ENCODE measurements at places on chromosomes 6 and 20.
A peak's percentile ranks its signal among the peaks of the same experiment; 100 is the strongest.

DNA sequence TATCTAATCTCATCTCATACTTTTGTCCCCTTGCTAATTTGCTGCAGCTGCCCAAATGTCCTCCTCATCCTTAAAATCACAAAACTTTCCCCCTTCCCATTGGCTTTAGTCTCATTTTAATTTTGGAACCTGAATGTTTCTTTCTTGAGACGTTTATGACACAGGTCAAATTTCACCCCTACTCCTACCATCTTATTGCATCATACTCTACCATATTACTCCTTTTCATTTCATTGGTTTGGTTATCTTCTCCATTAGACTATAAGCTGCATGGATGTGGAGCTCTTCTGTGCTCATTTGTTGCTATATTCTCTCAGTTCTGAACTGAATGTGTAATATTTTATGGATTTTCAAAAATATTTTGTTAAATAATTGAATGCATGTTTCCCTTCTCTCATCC lies 688.6 kb downstream of the CBLN4 start:
- DNase-seq, result no peak

GRCh38 chr20:53579581-53580375 lies 13.9 kb downstream of the ZNF217 start:
- peak; percentile 50 for DNase-seq

DNA sequence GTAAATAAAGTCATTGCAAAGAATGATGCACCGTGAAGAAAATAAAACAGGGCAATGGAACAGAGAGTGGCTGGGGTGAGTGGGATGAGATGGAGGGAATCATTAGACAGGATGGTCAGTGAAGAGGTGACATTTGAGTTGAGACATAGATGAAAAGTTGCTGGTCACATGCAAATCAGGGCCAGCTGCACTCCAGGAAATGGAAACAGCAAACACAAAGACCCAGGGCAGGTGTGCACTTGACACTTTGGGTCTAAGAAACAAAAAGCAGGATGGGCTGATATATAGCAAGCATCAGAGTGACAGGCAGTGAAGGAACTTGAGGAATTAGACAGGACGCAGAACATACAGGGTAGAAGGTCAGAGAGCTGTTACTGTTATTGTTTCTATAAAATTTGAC lies 171.5 kb upstream of the RIPOR2 start:
- no peak for DNase-seq

DNA sequence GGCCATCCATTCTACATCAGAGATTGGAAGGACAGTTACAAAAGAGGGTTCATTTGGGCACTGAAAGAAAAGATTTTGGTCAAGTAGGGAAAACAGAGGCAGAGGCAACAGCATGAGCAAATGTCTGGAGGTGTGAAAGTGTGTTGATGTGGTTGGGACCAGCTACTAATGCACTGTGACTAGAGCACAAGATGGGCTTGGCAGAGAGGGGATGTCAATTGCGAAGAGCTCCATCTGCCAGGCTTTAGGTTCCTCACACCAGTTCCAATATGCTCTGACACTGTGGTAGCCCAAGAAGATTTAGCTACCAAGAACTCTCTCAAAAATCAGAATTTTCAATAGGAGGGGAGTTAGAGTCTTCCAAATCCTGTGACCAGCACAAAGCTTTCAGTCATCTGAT lies 42.1 kb downstream of the TRAF3IP2 start:
- DNase-seq, result no peak

GRCh38 chr6:158668707-158669103 lies 18.9 kb downstream of the SYTL3 start:
- no peak for DNase-seq

DNA sequence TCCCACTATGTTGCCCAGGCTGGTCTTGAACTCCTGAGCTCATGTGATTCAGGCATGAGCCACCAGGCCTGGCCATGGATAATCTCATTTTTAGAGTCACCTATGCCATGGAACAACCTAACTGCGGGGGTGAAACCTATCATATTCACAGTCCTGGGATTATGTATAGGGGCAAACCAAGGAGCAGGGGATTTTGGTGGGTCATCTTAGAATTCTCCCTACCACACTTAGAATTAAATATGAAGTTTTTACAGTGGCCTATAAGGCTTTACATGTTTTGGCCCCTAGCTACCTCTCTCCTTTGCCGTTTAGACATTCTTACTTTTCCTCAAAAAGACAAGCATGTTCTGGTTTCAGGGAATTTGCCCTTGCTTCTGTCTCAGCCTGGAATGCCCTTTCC lies 20.6 kb upstream of the VEGFA start:
- no peak for DNase-seq

- no peak for DNase-seq
These were observed 47.6 kb upstream of the DSP start for GRCh38 chr6:7493866-7494265.

Measured in activated CD8-positive, alpha-beta T cell treated with anti-CD3 and anti-CD28 coated beads for 36 hours (primary cell).